ENCODE measurements at places on chromosomes 6 and 20.

GRCh38 chr20:54345301-54345724 lies 130.1 kb upstream of the DOK5 start:
- DNase-seq, result no peak

GRCh38 chr20:39021748-39022147 lies 59.6 kb downstream of the DHX35 start:
- DNase-seq, result no peak

GRCh38 chr6:35173044-35173426 lies 31.9 kb upstream of the TCP11 start:
- DNase-seq, result no peak

- DNase-seq, result no peak
Observed at GRCh38 chr6:11298651-11299420, 66.4 kb upstream of the NEDD9 start.

DNA sequence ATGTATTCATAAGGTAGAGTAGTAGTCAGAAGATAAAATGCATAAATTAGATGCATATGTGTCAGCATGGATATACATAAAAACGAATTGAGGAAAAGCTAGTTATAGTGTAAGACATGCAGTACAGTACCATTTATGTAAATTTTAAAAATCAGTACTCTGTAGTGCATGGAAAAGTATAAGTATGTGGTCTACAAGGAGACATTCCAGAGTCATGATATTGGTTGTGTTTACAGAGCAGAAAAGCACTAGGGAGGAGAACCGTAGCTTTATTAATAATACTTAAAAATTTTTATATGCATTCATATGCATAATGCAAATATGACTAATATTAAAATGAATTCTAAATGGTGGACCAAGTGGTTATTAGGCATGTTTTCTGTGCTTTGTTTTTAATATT lies 220.0 kb downstream of the ZFAND3 start:
- no peak for DNase-seq

DNA sequence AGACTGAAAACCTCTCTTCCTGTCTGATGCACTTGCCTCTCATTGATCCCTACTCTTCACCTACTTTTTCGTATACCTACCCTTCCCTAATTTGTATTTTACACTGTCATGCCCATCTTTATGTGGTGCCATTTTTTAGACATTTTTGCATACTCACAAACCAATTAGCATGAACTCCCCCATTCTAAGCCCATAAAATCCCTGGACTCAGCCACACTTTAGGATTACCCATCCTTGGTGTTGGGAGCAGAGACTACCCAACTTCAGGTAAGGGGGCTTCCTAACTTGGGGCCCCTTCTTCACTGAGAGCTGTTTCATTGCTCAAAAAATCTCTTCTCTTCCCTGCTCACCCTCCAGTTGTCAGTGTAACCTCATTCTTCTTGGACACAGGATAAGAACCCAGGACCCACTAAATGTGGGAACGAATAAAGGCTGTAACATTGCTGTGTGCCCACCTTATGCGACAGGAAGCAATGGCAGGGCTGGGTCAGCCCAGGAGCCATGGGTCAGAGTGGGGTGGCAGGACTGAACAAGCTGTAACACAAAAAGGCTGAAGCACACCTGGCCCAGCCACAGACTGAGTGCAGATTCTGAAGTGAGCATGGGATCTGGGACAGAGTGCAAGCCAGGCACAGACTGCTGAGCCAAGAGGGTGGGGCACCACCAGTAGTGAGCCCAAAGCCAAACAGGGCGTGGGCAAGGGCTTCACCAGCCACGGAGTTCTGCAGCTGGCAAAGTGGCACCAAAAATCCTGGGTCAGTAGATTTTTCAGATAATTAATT lies 789.1 kb upstream of the HS3ST5 start:
- DNase-seq, result no peak

GRCh38 chr6:127342946-127343808 lies at the start of gene ECHDC1:
ECHDC1 (minus strand) TSS chr6:127343609; CDS start chr6:127331028, 12,581 bp downstream.
- DNase-seq, result peak; percentile 15

- DNase-seq, result no peak
Observed at GRCh38 chr20:34915749-34916455, 39.5 kb downstream of the ACSS2 start.

DNA sequence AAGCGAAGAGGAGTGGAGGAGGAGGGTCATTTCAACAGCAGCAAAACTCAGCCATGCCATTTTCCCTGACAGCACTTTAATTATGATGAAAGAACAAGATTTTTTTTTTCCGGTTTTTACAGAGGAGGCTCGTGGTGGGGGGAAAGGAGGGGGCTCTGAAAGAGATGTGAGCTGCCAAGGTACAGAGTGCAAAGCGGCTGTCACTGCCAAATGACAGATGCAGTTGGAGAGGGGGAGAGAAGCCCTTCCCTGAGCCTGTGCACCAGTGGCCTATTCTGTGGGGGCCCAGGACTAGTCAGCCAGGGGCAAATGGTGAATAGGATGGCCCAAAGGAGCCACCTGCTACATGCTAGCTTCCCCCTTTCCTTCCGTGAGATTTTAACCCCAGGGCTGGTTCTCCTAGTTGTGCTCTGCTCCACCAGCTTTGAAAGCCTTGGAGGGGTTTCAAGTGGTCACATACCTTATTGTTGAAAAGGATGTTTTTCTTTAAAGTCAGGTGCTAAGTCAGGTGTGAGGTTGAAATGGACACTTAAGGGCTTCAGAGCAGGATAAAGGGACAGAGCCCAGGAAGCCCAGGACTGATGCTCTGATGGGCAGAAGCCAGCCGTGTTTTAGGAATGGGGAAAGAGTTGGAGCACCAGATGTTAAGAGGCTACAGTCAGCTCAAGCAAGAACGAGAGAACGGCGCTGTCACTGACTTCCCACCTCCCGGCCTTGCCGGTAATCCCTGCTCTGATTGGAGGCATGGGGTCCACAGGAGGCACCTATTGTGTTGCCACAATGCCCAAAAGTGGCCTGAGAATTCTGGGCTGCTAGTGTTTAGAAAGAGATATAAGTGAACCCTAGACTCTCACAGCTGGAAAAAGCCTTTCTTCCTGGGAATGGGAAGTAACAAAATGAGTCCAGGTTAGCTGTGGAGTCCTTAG lies 24.8 kb downstream of the GNAS start:
- no peak for DNase-seq

DNA sequence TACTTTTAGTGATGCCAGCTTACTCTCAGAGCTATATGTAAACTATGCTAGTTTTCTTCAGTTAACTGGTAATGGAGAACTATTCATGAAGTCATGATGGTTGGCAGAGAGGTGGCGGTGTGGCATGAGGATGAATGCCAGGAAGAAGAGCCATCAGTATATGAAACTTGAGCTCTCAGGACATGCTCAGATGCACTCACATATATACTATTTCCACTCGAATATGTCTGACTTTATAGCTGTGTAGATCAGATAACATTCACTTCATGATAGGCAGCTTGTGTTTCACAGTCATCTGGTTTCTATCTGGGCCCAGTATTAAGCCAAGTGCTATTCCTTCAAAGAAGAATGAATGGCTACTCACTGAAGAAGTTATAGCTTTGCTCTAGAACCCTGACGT lies 46.2 kb upstream of the CEP85L start:
- peak; percentile 28 for DNase-seq

DNA sequence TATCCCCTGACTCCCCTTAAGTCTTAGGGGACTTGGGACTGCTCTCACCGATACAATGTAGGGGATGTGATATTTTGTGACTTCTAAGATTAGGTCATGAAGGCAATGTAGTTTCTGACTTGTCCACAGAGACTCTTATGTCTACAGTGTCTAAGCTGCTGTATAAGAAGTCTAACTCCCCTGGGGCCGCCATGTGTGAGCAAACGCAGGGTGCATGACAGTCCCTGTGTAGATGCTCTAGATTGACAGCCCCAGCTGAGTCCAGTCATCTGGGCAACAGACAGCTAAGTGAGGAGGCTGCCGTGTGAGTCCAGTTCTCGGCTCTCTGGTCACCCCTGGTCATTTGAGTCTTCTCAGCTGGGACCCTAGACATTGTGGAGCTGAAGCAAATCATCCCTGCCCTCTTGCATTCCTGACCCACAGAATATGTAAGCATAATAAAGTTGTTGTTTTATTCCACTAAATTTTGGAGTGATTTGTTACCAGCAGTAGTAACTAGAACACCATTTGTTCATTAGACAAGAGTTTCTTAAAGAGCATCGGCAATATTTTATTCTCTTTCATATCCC lies 743.3 kb upstream of the CHD6 start:
- DNase-seq, result no peak

DNA sequence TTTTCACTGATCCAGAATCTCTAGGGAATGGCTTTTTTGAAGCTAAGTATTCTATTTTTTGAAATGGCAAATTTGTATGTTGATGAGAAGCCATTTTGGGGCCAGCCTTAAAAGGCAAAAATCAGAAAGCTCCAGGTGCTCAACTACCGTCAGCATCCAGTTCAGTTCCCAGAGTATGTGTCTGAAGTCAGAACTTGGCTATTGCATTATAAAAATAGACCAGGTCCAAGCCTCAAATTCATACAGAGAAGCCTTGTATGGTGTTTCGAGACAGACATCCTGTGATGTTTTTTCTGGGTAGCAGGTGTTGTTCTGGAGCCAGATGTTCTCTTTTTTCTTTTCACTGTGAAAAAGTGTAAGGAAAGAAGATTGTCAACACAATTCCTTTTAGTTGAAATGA lies 68.2 kb downstream of the CCN2 start:
- no peak for DNase-seq

GRCh38 chr6:27505209-27506027 lies 32.5 kb upstream of the ZNF184 start:
- DNase-seq, result no peak

DNA sequence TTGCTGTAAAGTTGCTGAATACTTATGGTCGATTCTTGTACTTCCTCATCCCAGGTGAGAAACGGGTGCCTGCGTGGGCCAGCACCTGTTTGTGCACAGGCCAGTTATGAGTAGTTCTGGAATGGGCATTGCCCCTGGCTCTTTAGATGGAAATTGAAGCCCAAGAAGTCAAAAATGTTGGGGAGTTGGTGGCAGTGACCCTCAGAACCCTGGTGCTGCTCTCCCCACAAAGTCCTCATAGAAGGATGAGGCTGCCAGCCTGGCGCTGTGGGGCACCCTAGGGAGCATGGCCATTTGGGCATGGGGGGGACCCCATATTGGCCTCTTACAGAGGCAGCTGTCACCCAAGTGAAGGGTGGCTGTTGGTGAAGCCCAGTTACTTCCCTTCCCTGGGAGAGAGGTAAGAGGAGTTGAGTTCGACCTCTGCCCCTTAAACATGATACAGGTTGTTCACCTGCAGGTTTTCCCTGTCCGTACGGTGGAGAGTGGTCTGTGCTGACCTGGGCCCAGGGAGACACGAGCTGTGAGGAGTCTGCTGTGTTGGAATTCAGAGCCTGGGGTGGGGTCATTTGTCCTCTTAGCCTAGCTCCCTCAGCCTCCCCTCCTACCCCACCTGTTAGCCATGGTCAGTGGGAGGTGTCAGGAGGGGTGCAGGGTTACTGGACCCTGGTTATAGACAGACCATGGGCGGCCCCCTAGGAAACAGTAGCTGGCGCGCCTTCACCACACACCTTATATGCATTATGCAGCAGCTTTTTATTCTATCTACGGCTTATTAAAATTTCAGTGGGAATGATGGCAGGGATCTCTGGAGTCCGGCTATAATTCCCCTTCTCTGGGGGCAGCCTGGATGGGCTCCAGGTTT lies 4.9 kb downstream of the HMGA1 start:
- no peak for DNase-seq

GRCh38 chr6:167292301-167293087 lies 1.4 kb downstream of the UNC93A start:
- DNase-seq, result no peak

GRCh38 chr20:53713328-53714056 lies 119.9 kb upstream of the ZNF217 start:
- DNase-seq, result no peak

DNA sequence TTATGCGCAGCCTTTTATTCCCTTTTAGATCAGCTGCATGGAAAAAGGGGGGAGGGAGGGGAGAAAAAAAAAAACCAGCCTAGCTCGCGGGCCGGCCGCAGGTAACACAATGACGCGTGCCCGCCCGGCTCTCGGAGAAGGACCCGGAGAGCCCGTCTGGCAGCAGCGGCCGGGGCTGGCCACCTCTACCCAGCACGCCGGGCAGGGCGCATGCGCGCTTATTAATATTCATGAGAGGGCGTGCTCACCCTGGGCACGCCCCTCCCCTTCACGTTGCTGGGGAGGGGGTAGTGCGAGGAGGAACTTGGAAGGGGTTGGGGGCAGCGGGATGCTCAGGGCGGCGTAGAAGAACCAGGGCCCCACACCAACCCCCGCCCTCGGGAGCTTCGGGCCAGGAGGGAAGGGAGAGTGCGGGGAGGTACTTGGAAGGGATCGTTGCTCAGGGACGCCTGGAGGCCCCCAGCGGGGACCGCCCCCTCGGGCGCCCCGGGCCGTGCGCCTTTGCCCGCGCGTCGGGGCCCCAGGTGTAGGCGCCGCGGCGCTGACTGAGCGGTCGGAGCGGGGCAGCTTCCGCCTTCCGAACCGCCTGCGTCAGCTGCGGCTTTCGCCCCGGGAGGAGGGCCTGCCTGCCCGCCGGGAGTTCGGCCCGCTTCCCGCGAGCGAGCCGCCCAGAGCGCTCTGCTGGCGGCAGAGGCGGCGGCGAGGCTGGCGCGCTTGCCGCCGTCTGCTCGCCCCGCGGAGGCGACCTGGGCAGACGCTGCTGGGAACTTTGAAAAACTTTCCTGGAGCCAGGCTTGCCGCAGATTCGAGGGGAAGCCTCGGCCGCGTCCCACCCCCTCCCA lies at the start of gene JAG1:
TSS of gene JAG1 (minus strand) at position 158 of the 842 bp plus-strand sequence. CDS start 469 bp downstream, outside the sequence.
- DNase-seq, result peak; percentile 93

GRCh38 chr6:158009935-158010585 lies 28.4 kb downstream of the SYNJ2 start:
- no peak for DNase-seq

DNA sequence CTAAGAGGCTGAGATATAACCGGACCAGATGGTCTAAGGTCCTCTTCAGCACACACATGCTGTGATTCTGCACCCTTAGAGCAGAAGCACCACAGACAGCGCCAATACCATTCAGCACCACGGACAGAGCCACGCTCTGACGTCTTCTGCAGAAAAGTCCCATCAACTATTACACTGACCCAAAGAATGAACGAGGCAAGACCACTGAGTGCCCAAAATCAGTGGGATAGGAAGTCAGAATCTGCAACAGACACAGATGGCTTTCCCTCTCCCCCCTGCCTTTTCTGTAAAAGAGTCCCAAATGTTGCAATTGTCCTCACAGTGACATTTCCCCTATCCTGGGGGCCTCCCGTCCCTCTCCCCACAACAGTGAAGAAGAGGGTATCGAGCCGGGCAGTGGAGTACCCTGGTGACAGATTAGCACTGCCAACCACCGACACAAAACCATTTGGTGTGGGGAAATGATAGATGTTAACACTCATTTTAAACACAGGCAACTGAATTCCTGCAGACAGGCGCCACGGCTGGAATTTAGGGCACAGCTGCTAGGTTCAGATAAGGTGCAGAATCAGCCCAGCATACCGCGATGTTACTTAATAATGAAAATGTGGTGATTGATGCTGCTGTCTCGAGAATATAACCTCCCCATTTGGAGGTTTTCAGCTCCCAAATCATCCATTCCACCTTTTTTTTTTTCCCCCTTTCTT lies 66.6 kb upstream of the CTNNBL1 start:
- DNase-seq, result no peak

DNA sequence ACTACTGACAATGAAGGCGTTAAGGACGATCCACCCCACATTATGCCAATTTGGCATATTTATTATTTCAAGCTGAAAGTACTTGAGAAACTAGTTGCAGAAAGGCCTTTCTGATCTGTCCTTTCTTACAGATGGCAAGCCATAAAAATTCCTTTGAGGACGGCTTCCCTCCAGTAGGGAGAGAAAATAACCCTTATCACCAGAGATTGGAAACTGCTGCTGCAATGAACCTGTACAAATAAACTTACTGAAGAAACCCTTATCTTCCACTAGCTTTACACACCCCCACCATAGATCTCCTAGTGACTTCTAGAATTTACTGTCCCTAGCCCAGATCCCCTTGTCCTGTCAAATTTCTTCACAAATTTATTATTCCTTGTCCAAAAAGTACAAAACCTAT lies 105.2 kb downstream of the MAP7 start:
- DNase-seq, result no peak
